NCI-H2081 (cell line): ENCODE measurements at places on chromosomes 3 and 15.

- DNase-seq, result no peak
Measured at GRCh38 chr3:48692551-48692950, 6.8 kb upstream of the NCKIPSD start.

- DNase-seq, result no peak
Measured at GRCh38 chr15:64105113-64105704, 9.4 kb downstream of the SNX1 start.

DNA sequence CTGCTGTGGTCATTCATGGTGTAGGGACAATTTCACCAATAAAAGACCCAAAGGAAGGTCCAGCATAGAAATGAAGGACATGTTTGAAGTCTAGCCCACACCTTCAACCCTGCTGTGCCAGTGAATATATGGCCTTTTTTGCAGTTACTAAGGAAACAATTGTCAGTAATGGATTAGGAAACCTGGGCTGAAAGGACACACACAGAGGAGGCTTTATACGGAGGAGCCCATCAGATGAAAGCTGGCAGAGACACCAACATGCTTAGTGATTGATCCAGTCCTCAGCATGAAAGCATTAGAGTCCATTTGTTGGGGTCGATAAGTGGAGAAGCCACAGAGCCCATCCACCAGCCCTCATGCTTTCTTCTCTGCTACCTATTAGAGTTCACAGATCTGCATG, 584.3 kb downstream of the AGBL1 start:
- peak; percentile 14 for DNase-seq

- peak; percentile 52 for DNase-seq
Measured at GRCh38 chr15:73677146-73677607, 7.0 kb upstream of the CD276 start.

- no peak for DNase-seq
Measured at GRCh38 chr3:190088890-190089289, 31.8 kb downstream of the P3H2 start.

DNA sequence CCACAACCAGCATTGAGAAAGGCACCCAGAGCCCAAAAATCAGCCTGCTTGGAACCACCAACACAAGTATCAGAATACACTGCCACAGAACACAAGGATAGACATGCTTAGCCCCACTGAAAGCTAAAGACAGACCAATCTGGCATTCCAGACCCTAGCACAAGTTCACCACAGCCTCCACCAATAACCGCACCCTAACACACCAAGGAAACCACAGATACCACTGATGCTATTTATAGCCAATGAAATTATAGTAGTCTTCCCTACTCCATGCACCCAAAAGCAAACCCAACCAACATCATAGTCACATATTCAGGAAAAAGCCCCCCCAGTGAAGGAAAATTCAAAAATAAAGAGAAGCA, 83.9 kb upstream of the STT3B start:
- no peak for DNase-seq

- DNase-seq, result no peak
Measured at GRCh38 chr3:16728770-16729745, 123.8 kb upstream of the DAZL start.

GRCh38 chr15:80934761-80935221, 54.8 kb downstream of the MESD start:
- no peak for DNase-seq

DNA sequence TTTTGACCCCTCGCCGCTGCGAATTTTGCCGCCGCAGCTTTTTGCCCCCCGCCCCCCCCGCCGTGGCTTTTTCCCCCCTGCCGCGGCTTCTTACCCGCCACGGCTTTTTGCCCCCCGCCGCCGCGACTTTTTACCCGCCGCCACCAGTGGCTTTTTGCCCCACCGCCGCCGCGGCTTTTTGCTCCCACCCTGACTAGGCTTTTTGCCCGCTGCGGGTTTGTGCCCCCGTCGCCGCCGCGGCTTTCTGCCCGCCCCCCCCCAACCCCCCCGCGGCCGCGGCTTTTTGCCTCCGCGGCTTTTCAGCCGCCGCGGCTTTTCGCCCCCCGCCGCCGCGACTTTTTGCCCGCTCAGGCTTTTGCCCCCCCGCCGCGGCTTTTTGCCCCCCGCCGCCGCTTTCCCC, 598.1 kb downstream of the GOLGA6L6 start:
- no peak for DNase-seq

- no peak for DNase-seq
Measured at GRCh38 chr3:10395671-10396070, 74.8 kb upstream of the SEC13 start.

DNA sequence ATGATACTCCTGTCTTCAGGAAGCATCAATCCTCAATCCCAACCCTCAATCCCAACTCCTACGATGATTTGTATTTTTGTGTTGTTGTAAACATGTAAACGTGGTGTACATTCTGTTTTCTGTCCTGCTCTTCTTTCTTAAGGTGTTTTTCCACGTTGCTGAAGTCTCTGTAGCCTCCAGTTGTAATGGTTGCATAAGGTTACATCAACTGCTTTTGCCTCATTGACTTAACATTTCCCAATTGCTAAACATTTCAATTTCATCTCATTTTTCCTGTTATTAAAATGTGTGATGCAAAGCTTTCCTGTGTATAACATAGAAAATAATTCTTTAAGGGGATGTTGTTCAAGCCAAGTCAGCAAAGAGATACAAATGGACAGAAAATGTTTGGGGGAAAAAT, 33.4 kb downstream of the HRH1 start:
- no peak for DNase-seq

DNA sequence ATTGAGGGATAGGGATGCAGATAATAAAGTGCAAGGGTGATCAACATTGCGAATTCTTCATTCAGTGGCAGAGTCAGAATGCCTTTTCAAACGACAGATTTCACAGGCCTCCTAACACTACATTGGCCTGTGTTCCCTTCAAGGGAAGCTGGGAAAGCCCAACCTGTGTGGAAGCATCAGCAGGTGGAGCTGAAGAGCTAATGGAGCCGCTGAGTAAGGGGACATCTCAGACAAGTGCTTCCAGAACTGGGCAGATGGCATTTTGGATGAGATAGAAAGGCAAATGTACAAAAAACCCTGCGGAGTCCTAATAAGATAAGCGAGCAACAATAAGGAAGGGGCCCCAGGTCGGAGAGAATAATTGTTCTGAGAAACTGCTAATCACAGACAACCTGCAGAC, 8.5 kb upstream of the SLC24A5 start:
- DNase-seq, result peak; percentile 35

- DNase-seq, result no peak
Measured at GRCh38 chr15:64928626-64929220, 17.0 kb downstream of the ANKDD1A start.

DNA sequence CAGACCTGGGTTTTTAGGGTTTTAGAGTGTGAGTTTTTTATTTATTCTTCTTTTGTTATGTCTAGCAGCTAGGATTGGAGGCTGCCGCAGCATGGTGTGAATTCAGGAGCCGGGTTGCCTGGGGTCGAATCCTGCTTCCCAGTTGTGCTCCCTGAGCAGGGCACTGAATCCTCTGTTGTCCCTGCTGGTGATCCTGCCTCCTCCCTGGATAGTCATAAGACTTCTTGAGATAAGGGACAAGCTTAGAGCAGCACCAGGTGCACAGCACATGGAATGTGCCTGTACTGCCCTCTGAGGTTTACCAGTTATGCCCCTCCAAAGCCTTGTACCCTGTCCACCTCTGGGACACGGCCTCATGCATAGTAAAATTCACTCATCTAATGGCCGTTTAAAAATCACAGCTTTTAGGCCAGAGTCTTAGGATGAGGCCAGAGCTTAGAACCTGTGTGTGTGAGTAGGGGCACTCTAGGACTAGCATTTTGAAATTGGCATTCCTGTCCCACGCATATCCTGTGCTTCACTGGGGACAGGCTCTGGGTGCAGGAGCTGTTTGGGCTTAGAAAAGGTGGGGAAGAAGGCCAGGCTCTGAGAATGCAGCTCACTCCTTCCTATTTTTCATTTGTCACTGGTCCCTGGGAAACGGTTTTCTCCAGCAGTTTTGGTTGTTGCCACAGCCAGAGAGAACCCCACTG, 47.7 kb downstream of the CHCHD6 start:
- DNase-seq, result no peak
